Stimulated activated CD8-positive, alpha-beta memory T cell treated with anti-CD3 and anti-CD28 coated beads, Interleukin-7, amount 100 ng/mL, for 1 hour (primary cell): ENCODE measurements at places on chromosomes 11 and 22.

GRCh38 chr11:85827748-85828639, 17.1 kb upstream of the SYTL2 start:
- DNase-seq, result no peak

DNA sequence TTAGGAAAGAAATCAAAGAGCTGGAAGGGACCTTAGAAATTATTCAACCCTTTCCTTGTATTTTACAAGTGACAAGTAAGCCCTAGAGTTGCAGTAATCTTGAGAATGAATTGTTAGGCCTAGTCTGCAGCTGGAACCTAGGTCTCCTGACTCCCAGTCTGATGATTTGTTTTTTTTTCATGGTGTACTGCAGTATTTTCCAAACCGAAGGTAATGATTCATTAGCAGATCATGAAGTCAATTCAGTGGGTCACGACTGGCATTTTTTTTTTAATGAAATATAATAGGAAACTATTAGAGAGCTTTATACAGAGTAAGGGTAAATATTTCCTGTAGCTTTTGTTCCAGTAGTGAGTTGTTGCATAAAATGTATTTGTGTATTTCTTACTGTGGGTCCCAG, 42.8 kb downstream of the EXT2 start:
- DNase-seq, result no peak

DNA sequence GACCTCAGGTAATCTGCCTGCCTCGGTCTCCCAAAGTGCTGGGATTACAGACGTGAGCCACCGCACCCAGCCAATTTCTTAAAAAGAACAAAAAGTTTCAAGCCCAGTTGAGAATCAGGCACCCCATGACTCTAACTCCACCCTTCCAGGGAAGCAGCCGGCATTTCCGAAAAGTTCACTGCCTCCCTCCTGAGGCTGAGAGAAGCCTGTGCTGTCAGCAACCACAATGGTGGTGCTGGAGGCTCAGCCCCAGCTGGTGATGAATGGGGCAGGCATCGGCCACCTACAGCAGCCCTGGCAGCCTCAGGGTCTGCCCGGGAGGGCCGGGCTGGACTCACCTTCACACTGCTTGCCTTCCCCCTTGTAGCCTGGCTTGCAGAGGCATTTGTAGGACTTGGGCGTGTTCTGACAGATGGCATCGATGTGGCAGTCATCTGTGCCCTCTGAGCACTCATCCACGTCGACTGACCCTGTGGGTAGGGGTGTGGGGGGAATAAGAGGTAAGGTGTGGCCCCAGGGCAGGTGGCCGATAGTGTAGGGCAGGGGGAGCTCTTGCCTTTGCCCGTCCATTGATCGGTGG, 4.3 kb downstream of the SCUBE1 start:
- no peak for DNase-seq

DNA sequence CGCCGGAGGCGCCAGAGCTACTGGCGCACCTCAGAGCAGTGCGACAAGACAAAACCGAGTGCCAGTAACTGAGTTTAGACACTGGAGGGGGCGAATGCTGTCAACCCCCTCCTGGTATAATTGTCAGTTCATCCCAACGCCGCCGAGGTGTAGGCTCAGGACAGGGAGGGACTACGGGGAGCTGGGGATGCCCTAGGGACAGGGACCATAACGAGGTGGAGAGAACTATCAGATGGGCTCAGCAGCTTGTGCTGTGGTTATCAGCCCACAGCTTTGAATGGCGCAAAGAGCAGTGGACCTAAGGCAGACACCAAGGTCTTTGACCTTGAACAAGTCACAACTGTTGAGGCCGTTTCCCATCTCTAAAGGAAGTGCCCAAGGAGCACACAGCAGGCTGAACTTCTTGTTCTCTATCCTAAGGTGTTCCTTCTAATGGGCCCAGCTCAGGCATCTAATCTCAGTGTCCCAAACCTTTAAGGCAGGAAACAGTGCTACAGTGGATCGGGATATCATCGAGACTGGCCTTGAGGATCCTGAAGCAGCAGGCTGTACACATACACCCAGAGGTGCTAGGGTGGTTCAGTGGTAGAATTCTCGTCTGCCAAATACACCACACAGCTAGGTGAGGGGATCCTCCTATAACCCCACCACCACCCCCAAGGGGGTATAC, 958 bp upstream of the TUT1 start:
- DNase-seq, result no peak

- DNase-seq, result no peak
Measured at GRCh38 chr11:67272327-67273259, 6.3 kb downstream of the GRK2 start.

- DNase-seq, result no peak
Measured at GRCh38 chr11:67666303-67666645, 8.1 kb downstream of the ALDH3B2 start.

GRCh38 chr22:46074771-46075551, 75.4 kb upstream of the PPARA start:
- DNase-seq, result no peak

- DNase-seq, result no peak
Measured at GRCh38 chr11:114308689-114309089, 12.5 kb downstream of the NNMT start.

DNA sequence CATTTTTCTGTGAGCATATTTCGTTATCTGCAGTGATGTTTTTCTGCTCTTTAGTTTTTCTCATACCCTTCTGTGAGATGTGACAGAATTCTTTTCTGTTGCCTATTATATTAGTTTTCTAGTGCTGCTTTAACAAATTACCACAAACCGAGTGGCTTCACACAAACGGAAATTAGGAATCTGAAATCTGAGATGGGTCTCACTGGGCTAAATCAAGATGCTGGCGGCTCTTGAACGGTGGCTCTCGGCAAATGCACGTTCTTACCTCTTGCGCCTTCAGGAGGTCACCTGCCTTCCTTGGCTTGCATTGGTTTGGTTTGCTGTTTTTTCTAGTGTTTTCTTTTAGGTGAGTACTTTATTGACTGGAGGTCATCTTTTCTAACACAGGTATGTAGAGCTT, 13.0 kb downstream of the ZBED4 start:
- no peak for DNase-seq

- DNase-seq, result no peak
Measured at GRCh38 chr11:71302534-71302909, 50.1 kb upstream of the SHANK2 start.

DNA sequence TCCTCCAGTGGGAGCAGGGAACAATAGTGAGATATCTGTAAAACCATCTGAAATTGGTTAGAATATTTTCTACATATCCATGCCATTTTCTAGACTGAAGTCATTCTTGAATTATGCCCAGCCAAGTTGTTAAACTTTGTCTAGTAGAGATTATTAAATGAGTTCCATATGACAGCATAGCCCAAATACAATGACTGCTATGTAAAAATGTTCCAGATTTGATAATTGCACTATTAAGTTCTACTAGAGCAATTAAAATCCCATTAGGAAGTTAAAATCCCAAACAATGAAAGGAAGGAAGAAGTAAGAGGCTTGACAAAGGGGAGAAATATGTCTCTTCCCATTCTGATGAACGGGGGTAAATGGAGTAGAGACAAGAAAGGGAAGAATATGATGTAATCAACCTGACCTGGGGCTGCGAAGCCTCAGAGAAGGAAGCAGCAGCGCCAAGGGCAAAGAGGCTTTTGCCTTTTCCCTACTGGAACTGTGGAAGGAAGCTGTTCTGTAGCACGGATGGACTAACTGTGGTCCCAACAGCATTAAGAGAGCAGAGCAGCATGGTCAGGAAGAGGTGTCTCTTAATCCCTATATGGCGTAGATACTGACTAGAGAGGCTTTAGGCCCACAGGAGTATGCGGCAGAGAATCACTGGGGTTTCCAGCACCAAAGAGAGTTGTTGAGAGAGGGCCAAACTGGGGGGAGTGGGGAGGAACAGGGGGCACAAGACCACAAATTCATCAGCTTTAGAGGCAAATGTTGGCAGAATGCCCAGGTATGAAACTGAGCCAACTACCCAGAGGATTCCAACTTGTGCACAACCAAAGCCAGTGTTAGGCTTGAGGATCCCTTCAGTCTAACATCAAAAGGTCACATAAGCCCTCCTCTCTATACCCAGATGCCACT, 26.7 kb downstream of the RRP8 start:
- DNase-seq, result no peak

GRCh38 chr11:129691142-129691541, 124.5 kb upstream of the TMEM45B start:
- no peak for DNase-seq

DNA sequence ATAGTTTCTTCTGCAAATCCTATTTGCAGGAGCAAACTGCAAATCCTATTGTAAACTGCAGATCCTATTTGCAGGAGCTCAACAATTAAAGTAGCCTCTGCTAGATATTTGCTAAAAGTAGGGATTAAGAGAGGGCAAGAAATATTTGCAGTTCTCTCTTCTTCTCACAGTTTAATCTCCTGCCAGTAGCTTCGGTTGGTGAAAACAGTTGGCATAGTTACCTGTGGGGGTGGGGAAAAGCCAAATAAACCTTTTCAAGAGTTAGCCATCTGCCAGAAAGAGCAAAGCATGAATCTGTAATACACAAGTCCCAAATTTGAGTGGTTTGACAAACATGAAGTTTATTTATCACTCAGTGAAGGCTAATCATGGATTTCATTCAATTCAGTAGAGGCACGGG, 942.5 kb downstream of the JRKL start:
- DNase-seq, result no peak

DNA sequence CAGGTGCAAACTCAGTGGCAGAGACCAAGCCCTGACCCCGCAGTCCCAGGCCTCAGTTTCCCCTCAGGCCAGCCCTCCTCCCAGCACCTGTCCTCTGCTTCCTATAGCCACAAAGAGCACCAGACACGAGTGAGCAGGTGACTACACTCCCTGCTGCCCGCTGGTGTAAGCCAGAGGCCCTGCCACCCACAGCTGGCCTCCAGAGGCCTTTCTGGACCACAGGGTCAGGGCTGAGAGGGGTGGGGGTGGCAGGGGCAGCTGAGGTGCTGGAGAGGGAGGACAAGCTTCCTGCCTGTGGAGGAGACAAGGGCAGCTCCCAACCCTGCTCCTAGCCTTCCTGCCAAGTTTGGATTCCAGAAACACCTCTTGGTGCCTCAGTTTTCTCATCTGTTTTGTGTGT, 31.3 kb upstream of the WNT7B start:
- DNase-seq, result no peak

DNA sequence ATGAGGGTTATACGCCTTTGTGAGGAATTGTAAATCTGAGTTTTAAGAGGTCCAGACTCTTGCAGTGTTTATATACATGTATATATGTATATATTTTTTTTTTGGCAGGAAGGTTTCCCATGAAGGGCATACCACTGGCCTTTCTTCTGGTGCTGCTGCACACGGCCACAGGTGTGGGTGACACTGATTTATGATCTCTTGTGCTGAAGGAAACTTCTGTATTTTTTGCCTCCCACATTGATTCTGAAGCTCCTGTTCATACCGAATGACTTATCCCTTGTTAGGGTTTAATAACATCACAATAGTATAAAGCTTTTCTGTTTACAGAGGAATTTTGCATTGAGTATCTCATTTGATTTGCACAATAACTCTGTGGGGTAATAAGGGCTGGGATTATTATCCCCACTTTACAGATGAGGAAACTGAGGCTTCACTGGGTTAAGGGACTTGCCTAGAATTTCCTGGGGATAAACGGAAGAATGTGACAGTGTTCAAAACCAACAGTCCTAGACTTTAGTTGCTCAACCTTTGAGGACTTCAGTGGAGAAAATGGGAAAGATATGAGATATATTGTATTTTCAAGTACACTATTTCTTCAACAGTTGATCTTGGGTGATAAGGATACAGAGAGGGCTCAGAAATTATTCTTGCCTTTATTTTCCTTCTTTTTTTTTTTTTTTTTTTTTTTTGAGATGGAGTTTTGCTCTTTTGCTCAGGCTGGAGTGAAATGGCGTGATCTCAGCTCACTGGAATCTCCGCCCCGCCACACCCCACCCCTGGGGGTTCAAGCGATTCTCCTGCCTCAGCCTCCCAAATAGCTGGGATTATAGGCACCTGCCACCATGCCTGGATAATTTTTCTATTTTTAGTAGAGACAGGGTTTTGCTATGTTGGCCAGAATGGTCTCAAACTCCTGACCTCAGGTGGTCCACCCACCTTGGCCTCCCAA, 70.1 kb downstream of the MICAL2 start:
- DNase-seq, result no peak

- peak; percentile 37 for DNase-seq
Measured at GRCh38 chr11:61294717-61295595, at the start of gene VWCE. TSS of gene VWCE (minus strand) at chr11:61295316. CDS start at chr11:61295037, 279 bp downstream.

GRCh38 chr11:47980088-47980906, at the start of gene PTPRJ:
TSS of gene PTPRJ (plus strand) at chr11:47980559. CDS start at chr11:47980913, 354 bp downstream.
- DNase-seq, result peak; percentile 41

DNA sequence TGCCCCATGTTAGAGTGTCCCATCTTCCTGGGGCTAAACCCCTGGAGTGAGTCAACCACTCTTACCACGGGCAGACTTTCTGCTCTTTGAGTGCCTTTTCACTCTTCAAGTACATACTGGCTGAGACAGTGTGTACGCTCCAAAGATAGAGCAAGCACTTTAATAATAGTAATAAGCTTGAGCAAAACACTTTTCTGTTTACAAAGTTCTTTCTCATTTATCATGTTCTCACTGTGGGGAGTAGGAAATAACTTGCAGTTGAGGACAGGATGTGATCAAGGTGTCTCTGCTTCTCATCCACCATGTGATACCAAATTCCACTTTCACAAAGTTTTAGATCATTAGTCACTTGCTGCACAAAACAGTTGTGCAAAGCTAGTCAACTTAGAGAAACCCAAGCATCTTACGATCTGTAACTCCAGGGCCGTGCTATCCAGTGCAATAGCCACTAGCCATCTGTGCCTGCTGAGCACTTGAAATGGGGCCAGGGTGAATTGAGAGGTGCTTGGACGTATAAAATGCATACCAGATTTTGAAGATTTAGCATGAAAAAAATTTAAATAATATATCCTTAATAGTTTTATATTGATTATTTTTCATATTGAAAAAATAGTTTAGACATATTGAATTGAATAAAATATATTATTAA, 135.3 kb downstream of the KIF18A start:
- DNase-seq, result no peak

GRCh38 chr11:88521799-88522201, 184.3 kb upstream of the CTSC start:
- DNase-seq, result no peak

GRCh38 chr11:1547467-1548098, 24.5 kb downstream of the DUSP8 start:
- DNase-seq, result no peak

DNA sequence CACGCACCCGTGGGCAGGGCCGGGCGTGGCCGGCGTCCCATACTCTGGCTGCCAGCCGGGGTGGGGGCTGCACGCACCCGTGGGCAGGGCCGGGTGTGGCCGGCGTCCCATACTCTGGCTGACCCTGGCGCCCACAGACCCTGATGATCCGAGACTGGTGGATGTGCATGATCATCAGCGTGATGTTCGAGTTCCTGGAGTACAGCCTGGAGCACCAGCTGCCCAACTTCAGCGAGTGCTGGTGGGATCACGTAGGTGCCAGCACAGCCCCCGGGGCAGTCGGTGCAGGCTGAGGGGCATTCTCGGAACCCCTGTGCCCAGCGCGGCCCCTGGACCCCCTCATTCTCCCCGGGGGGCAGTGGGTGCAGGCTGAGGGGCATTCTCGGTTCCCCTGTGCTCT, 19.0 kb downstream of the RNH1 start:
- no peak for DNase-seq

GRCh38 chr11:12159351-12160099, 49.1 kb downstream of the MICAL2 start:
- no peak for DNase-seq
